ENCODE measurements at places on chromosomes 11 and 22.
A peak's percentile ranks its signal among the peaks of the same experiment; 100 is the strongest.

DNA sequence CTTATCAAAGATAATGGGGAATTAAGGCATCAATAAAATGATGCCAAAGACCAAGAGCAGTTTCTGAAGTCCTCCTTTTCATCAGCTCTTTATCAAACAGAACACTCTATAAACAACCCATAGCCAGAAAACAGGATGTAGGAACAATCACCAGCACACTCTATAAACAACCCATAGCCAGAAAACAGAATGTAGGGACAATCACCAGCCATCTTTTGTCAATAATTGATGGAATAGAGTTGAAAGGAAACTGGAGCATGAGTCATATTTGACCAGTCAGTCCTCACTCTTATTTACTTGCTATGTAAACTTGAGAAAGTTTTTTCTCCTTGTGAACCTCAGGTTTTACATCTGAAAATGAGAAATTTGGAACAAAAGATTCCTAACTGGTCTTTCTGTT is 10.0 kb downstream of the MS4A2 start:
- DNase-seq, result no peak

DNA sequence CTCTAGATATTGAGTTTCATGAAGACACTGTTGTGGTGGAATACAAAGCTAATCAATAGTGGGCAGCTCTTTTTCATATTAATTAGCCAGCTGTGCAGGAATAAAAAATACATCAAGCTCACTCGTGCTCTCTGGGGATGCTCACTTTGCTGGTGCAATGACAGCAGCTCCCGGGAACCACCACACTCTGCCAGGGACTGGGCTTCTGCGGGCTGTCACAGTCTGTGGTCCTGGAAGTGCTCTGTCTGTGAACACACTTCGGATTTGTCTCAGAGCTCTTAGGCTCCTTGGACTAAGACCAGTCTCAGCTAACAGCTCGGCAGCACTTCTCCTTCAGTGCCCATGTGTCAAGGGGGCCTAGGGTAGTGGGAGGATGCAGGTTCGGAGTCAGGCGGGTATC is 393.5 kb downstream of the TENM4 start:
- peak; percentile 42 for DNase-seq

DNA sequence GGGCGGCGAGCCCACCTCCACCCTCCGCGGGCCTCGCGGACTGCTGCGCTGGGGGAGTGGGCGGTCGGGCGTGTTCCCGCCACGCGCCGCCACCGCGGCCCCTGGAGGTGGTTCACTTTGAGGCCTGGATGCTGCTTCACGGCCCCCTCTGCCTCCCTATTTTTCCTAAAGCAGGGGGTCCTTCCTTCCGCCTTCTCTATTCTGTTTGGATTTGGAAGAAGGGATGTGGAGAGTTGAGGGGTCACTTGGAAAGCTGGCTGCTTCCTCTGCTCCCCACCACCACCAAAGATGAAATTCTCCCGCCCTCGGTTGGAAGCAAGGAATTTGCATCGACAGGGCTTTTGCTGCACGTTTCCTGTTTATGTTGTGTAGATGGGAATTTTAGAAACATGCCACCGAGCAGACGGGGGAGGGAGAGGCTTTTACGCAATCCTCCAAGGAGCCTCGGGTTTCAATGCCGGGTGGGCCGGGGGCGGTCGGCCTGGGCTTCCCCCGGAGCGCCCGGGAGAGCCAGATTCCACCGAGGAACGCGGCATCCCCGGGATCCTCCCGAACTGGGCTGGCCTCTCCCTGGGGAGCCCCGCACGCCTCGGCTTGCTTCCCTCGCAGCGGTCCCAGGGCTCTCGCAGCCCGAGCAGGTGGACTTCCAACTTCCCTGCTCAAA is 403 bp upstream of the SBF2 start:
- peak; percentile 56 for DNase-seq

DNA sequence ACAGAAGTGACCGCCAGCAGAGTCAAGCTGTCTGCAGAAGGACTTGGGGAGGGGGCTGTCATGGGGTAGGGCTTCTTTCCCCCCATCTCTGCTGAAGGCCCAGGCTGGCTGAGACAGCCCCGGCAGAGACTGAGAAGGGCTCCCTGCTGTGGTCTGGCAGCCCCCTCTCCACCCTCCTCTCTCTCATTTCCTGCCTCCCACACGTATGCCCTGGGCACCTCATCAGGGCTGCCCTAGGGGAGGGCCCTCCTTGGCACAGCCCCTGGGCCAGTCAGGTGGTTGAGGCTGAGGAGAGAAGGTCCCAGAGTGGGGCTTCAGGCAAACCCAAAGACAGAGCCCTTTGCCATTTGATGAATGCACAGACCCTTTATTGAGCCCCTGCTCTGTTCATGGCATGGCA is 3.6 kb downstream of the RASD2 start:
- DNase-seq, result no peak

DNA sequence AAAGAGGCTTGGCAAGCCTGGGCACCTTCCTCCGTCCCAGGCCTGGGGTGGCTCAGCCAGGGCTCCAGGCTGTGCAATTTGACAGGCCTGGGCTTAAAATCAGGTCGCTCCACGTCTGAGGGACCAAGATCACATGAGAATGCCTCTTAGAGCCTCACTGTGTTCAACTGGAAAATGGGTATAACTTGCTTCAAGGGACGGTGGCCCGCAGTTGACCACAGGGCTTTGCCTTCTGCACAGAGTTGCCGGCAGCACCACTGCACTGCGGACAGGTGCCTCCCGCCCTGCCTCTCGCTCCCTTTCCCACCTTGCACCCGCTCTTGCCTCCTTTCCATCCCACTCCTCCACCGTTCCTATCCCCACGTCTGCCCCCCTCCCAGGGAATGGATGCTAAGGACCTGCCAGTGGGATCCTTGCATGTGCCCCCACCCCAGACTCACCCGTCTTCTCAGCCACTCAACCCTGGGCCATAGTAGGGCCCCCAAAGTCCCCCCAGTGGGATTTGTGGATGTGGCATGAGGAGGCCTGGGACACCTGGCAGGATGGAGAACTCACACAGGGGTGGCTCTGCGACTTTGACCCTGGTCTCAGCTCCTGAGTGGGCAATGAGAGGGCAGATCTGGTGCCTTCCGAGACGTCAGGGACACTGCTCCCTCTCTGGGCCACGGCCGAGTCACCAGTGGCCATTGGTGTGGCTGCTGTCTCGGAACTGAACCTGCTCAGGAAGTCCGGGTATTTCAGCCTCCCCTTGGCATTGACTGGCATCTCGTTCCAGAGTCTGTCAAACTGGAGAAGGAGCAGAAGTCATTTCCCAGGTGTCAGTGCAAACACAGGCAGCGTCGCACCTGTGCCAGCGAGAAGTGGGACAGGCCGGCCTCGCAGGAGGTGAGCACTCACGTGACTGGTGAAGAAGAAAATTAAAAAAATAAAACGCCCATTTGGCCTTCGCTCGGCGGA is 128.0 kb downstream of the MPPED1 start:
- no peak for DNase-seq

DNA sequence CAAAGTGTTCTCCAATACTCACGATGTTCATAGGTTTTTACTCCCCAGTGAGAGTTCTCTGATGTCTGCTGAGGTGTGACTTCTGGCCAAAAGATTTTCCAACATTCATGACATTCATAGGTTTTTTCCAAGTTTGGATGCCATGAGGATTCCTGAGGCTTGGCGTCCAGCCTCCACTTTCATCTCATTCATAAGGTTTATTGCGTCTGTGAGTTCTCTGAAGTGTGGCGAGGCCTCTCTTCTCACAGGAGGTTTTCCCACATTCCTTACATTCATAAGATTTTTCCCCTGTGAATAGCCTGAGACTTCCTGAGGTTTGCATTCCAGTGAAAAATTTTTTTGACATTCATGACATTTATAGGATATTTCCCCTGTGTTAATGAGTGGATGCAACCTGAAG is 1014.1 kb downstream of the LRRC4C start:
- no peak for DNase-seq

DNA sequence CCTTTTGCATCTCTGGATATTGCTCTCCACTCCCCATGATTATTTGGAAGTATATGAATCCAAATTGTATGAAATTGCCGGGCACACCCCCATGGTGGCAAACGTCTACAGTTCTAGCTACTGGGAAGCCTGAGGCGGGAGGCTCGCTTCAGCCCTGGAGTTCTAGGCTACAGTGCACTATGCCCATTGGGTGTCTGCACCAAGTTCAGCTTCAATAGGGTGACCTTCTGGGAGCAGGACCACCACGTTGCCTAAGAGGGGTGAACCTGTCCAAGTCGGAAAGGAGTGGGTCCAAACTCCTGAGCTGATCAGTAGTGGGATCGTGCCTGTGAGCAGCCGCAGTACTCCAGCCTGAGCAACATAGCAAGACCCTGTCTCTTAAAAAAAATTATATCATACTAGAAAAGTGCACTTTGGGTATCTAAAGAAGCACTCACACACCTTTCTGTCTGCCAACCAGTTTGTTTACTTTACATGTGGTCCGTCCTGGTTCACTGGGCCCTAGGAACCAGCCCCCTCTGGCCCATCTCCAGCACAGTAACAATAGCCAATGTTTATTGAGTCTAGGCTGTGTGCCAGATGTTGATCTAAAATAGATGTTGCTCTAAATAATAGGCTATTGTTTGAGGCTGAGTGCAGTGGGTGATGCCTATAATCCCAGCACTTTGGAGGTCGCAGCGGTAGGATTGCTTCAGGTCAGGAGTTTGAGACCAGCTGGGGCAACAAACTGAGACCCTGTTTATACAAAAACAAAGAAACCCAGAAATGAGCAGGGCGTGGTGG is 16.4 kb upstream of the KAT5 start:
- DNase-seq, result no peak

GRCh38 chr11:45017329-45017728 is 66.6 kb upstream of the TP53I11 start:
- no peak for DNase-seq

DNA sequence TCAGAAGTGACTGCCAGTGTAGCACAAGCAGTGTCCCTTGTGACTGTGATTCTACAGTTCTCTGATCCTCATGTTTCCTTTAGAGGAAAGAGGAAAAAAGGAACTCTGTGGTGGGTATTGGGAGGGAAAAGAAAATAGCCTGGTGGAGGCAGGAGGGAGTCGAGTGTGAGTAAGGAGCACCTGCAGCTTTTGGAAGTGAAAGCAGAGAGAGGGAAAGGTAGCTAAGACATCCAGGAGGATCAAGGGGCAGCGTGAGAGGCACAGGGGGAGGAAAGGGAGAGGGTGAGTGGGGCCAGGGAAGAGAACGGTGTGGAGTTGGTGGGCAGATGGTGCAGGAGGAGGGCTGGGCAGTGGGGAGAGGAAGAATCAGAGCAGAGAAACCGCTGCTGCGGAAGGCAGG is 12.4 kb downstream of the TMA7B start:
- DNase-seq, result no peak

- DNase-seq, result no peak
These were observed 9.8 kb downstream of the TRAF6 start for GRCh38 chr11:36500315-36500721.

DNA sequence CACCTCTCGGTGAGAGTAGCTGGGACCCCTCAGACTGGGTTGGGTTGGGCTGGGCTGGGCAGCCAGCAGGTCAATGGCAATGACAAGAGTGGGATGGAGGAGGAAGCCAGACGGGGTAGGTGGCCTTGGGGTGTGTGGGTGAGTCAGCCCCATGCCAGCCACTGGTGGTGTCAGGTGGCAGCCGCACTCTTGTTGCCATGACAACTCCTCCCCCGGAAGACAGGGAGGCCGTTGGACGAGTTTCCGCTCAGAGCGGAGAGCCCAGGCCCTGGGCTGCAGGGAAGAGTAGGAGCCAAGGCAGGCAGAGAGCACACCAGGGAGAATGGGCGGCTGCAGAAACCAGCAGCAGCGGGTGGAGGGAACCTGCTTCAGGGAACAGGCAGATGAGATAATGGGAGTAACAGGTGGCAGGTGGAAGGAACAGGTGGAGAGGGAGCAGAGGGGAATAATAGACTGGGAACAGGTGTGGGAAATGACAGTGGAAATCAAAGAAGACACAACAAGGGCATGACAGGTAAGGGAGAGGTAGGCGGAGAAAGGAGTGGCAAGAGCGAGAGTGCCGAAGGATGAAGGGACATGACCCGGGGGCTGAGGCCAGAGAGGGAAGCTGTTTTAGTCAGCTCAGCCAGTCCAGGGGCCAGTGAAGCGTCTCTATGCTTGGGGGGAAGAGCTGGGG is 8.7 kb downstream of the SPTBN2 start:
- no peak for DNase-seq

GRCh38 chr11:26149585-26149984 is 182.3 kb upstream of the ANO3 start:
- no peak for DNase-seq

DNA sequence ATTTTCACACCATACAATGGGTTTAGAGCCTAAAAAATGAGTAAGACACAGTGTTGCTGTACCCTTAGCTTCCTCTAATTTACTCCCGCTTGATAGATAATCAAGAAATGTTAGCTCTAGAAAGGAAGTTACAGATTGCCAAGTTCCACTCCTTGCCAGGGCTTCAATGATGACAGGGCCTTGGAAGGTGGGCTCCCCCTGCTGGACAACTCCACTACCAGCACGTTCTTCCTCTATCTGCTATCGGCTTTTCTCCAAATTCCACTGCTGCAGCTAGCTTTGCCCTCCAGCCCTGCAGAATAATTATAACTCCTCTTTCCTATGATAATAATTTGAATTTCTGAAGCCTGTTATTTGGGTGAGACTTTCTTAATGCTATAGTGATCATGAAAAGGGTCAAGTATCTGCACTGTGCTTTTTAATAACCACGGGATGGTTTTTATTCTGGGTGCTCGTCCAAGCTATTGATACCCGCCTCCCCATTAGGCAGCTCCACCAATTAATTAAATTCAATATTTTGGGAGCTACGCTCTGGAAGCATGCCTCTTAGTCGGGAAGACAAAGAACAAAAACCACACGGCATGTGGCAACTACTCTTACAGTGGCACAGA is 9.0 kb downstream of the SYN3 start:
- DNase-seq, result peak; percentile 79

- DNase-seq, result no peak
These were observed 248.1 kb downstream of the DLG2 start for GRCh38 chr11:85379066-85379465.

DNA sequence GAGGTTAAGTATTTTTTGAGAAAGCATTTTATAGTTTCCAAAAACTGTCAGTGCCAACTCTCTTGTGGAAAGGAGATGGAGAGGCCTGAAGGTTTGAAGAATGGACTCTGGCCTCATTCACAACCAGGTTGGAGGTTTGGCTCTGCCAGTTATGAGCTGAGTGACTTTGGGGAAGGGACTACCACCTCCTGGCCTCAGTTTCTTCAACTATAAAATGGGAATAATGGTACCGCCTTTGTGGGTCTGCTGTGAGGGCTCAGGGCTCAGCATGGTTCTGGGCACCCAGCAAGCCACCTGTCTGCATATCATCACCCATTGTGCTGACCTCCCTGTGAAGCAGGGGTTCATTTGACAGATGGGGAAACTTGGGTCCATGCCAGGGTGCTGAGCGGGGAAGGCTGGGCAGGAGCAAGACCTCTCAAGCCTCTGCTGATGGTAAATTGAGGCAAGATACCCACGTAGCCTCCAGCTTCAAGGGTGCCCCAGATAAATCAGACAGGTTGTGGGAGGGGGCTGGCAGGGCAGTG is 3.5 kb upstream of the LIF start:
- DNase-seq, result no peak
